Caco-2 (cell line): ENCODE measurements at places on chromosomes 6 and 20. TPM values are rescaled to one million over a fixed set of nuclear protein-coding genes. Genes with fewer than 3 reads are reported as not detected.

The CALHM4 gene
- 1.8 and 3.4 TPM in 2 replicates for total RNA-seq

DNA sequence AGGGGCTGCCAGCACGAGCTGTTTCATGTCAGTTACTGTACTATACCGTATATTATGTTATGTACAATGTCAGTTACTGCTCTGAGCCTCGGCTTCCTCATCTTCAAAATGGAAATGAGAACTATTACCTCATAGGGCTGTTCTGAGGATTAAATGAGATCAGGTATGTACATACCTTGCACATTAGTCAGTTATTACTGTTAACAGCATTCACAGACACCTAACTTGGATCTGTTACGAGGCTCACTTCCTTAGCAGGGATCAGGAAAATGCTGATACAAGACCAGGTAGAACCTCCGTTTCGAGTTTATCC, 69.7 kb upstream of the TBC1D7 start:
- no peak overlapping the region for H3K27ac ChIP-seq
- DNase-seq, result no peak
- no peaks in the 10 kb centered on the region for H3K27me3 ChIP-seq

GRCh38 chr20:53996584-53997486, 73.6 kb downstream of the BCAS1 start:
- no peak for DNase-seq
- H3K36me3 ChIP-seq, result no peaks in the 10 kb centered on the region
- no peak overlapping the region for H3K4me3 ChIP-seq
- no peak overlapping the region for H3K27ac ChIP-seq
- no peaks in the 10 kb centered on the region for H3K27me3 ChIP-seq
- H3K4me1 ChIP-seq, result no peaks in the 10 kb centered on the region

- no peak for DNase-seq
- no peaks in the 10 kb centered on the region for H3K4me1 ChIP-seq
- no peaks in the 10 kb centered on the region for H3K27me3 ChIP-seq
- H3K36me3 ChIP-seq, result no peaks in the 10 kb centered on the region
- no peak overlapping the region for H3K4me3 ChIP-seq
Measured at GRCh38 chr20:46670585-46671584, 18.4 kb downstream of the TP53RK start.

- H3K36me3 ChIP-seq, result no peaks in the 10 kb centered on the region
- H3K4me3 ChIP-seq, result no peak overlapping the region
- no peaks in the 10 kb centered on the region for H3K4me1 ChIP-seq
- H3K27ac ChIP-seq, result no peak overlapping the region
- no peak for DNase-seq
- no peaks in the 10 kb centered on the region for H3K27me3 ChIP-seq
Measured at GRCh38 chr6:1910621-1911407, 301.1 kb downstream of the FOXC1 start.

- no peak for DNase-seq
- H3K4me1 ChIP-seq, result no peaks in the 10 kb centered on the region
- no peaks in the 10 kb centered on the region for H3K27me3 ChIP-seq
- no peak overlapping the region for H3K4me3 ChIP-seq
- H3K36me3 ChIP-seq, result no peaks in the 10 kb centered on the region
Measured at GRCh38 chr6:147000545-147001488, 203.4 kb upstream of the STXBP5 start.

DNA sequence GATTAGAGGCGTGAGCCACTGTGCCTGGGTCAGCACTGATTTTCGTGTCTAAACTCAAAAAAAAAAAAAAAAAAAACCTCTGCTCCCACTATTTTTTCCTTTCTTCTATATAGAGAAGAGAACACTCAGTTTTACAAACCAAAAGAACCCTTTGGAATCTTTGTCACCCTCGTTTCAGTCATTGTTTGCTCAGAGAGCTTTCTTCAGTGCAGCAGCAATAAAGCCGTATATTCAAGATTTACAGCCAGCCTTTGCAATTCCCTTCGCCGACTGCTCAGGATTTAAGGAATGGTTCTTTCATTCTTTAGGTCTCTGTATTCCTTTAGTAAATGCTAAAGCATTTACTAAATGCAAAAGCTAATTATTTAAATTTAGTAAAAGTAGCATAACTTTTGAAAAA, 20.1 kb downstream of the RIOK1 start:
- H3K36me3 ChIP-seq, result peaks cover 2% of the 10 kb centered on the region; the same call in 1 of the 2 replicates
- H3K27me3 ChIP-seq, result no peaks in the 10 kb centered on the region
- H3K27ac ChIP-seq, result peak overlapping the region; percentile 86
- H3K4me3 ChIP-seq, result no peak overlapping the region

DNA sequence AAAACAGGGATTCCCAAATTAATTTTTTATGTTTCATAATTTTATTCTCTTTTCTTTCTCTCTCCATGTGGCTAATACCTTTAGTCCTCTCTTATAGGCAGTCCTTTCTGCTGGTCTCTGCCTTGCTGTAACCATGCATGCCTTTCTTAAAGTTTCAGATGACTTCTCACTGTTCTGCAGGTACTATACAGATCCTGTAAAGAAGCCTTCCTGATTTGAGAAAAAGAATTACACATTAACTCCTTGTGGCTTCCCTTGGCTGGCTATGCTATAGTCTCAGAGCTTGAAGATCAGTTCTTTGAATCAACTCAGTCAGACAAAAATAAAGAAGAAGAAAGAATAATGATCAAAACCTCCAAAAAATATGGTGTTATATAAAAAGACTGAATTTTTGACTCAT, 7.3 kb upstream of the GPR63 start:
- no peaks in the 10 kb centered on the region for H3K27me3 ChIP-seq
- no peaks in the 10 kb centered on the region for H3K36me3 ChIP-seq
- H3K4me3 ChIP-seq, result no peak overlapping the region
- H3K4me1 ChIP-seq, result no peaks in the 10 kb centered on the region
- no peak for DNase-seq
- no peak overlapping the region for H3K27ac ChIP-seq

DNA sequence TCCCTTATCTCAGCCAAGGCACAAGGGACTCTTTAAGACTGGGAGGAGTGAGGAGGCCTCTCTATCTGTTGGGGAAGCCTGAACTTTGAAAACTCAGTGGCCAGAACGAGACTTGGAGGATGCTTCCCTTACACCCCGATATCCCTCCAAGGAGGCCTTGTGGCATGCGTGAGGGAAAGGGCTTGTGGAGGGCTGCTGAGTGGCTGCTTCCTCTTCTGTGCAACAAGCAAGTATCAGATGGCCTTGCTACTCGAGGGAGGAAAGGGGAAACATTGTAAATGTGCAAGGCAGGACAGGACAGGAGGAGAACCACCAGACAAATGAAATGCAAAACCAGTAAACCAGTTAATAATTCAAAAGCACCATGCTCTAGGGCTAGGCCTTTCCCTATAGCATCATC, 306.5 kb upstream of the MAP3K7 start:
- no peaks in the 10 kb centered on the region; the same call in 1 of the 2 replicates for H3K27me3 ChIP-seq
- no peak for DNase-seq
- H3K27ac ChIP-seq, result no peak overlapping the region
- no peaks in the 10 kb centered on the region for H3K4me1 ChIP-seq
- no peaks in the 10 kb centered on the region for H3K36me3 ChIP-seq

DNA sequence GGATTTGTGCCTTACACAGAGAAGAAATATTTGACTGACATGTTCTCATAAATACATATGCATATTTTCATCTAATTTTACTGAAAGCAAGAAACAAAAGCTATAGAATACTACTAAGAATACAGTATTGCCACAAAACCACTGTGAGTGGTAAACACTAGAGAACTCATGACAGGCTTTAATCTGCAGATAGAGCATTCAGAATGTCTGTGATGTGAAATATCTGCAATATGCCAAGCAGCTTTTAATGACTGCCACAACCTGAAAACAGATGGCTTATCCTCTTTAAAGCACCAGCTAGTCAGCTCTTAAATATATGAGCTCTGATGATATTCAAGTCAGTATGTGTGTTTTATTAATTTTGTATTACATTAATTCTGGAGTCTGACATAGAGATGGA, 3.4 kb downstream of the NAPB start:
- H3K27me3 ChIP-seq, result no peaks in the 10 kb centered on the region
- H3K27ac ChIP-seq, result no peak overlapping the region
- H3K4me1 ChIP-seq, result peaks cover 12% of the 10 kb centered on the region
- no peak overlapping the region for H3K4me3 ChIP-seq
- DNase-seq, result no peak
